ENCODE measurements at places on chromosomes 7 and 10.

DNA sequence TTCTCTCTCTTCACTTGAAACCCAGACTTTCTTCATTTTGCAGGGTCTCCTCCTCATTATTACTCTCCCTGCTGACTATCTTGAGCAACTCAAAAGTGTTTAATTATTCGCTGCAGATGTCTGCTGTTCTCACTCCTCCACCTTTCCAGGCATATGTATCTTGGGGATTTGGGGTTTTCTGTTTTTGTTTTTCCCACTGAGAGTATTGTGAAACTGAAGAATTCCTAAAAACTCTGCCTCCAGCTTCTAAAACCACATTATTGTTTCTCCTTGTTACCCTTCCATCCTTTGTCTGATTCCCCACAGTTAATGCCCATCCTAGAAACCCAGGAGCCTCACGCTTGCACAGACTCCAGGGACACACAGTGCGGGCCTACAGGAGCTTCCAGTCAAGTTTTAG, 51.3 kb downstream of the WNT2 start:
- no peak for DNase-seq

GRCh38 chr7:72435366-72435765, 23.2 kb upstream of the CALN1 start:
- no peak for DNase-seq

GRCh38 chr7:100874300-100874576, 665 bp upstream of the SRRT start:
- no peak for DNase-seq

GRCh38 chr7:103951311-103951710, 38.1 kb downstream of the RELN start:
- no peak for DNase-seq

GRCh38 chr7:28389504-28390395, 22.6 kb upstream of the CREB5 start:
- peak; percentile 83 for DNase-seq

DNA sequence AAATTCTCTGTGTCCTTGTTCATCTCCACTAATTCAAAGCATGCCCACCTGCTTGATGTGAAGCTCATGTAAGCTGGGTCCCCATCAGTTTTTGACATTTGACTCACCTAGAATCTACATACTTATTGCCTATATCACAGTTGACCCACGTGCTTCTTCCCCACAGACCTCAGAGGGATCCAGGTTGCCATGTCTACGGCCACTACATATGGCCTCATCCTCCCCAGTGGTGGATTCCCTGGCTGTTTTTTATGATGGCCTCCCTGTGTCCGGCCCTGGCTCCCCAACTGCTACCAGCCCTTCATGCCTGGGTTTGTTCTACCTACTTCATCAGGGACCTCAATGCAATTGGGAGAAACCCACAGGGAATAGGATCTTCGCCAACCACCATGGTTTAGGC, 187.4 kb upstream of the GDF10 start:
- DNase-seq = no peak

- no peak for DNase-seq
Observed at GRCh38 chr10:63103971-63104409, 29.1 kb upstream of the NRBF2 start.

DNA sequence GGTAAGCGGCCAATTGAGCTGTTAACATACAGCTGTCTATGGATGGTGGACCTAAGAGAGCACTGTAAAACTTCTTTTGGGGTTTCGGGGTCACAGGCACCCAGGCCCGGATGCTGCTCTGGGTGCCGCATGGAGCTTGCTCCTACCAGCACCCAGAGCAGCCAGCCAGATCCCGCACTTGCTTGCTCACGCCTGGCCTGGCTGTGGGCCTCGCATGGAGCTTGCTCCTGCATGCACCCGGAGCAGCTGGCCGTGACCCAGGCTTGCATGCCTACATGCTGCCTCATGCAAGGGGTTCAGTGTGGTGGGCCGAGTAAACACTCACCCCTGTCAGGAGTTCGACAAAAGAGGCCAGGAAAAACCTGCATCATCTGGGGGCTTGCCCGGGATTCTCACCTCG, 896.9 kb downstream of the SORCS1 start:
- no peak for DNase-seq

GRCh38 chr10:71504168-71504567, 107.4 kb downstream of the CDH23 start:
- peak; percentile 27 for DNase-seq

DNA sequence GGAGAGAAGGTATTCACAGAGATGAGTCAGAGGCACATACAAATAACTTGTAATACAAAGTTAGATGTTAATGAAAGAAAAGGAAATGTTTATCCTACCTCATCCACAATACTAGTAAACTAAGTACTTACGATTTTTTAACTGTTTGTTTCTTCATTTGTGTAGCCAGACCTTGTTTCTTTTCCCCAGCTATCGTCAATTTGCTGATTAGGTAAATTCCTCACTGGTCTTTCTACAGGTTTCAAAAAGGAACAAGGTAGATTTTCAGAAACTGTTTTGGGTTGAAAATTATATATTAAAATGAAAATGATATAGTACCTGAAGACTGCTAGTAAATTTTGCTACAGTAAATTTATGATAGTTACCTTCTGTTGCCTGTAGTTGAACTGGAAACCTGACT, 56.6 kb downstream of the PON1 start:
- DNase-seq = no peak

GRCh38 chr10:27454837-27455236, 49.3 kb upstream of the RAB18 start:
- DNase-seq = no peak

DNA sequence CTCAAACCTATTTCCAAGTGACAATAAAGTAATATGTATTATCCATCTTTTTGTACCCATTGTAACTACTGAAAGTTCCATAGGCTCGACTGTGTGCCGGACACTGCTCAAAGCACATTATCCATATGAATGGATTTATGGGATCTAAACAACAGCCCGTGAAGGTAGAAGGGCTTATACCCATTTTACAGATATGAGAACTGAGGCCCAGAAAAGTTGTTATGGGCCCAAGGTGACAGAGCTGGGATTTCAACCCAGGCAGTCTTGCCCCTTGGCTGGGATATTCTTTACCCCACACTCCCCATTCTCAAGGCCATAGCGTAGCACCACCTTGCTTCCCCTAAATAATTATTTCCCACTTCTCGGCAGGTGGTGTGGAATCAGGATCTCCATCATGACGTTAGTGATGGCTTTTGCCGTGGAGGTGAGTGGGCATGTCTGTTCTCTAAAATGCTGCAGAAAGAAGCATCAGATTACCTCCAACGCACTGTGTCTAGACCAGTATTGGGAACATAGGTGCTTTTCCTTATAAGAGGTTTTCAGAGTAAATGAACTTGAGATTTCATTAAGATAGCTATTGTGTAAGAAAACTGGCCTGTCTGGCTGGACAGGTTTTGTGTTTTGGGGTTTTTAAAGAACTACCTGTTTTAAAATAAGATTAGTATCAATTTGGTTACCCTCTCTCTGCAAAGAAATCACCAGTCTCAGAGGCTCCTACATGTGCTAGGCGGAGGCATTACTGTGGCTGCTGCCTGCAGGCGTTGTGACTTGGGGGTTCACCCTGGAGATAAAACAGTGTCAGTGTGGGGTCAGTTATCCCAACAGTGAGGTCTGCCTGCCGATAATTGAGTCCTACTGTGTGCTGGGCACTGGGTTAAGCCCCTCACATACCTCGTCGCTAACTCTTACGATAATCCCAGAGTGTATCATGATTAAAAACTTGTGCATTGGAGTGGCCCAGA, 85.1 kb upstream of the SDK1 start:
- DNase-seq = no peak

DNA sequence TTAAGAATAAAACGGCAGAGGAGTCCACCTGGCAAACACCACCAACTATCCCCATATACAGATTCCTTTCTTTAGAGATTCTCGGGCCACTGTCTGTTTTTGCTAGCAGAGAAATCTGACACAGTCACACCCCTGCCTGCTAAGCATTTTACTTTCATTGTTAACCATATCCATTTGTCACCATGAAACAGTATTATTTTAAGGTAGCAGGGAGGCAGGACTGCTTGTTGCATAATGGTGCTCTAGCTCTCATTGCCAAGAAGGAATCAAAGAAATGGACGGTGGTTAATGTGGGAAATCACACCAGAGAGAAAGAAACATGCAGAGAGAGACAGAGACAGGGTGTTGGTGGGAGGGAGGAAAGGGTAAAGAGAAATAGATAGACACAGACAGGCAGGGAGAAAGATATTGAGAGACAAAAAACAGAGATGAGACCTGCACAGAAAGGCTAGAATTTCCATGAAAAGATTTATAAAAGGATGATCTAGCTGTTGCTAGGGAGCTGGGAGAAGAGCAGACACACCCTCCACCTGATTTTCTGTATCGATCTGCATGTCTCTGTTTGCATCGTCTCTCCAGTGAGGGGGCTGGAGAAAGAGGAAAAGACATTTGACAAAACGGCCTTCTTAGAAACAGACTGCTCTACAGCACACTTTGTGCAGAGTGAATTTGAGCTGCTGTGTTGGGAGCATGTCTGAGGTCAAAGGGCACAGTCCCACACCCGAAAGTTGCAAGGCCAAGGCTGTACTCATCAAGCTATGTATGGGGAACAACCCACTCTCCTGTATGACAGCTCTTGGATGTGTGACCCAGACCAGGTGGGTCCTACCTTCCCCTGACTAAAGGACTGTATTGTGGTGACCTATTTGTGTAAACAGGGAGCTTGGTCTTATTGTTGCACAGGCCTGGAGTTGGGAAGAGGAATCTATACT, 303.1 kb downstream of the FZD1 start:
- DNase-seq = no peak

GRCh38 chr7:127854383-127854782, 176.9 kb downstream of the LRRC4 start:
- no peak for DNase-seq
